Progenitor cell of endocrine pancreas (in vitro differentiated cells): ENCODE measurements at places on chromosomes 13 and 19. TPM values are rescaled to one million over a fixed set of nuclear protein-coding genes. Genes with fewer than 3 reads are reported as not detected.

DNA sequence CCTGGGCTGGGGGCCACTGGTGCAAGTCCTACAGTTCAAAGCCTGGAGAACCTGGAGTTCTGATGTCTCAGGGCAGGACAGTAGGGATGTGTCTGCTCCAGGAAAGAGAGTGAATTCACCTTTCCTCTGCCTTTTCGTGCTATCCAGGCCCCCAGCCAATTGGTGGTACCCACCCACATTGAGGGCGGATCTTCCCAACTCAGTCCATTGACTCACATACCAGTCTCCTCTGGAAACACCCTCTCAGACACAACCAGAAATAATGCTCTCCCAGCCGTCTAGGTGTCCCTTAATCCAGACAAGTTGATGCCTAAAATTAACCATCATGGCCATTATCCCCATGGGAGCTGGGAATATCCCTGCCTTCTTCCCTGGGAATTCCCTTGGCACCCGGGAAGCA lies 38.8 kb upstream of the CHST8 start:
- peaks cover 8% of the 10 kb centered on the region for H3K4me1 ChIP-seq
- no peak overlapping the region for H3K4me3 ChIP-seq
- H3K27ac ChIP-seq = no peak overlapping the region
- H3K36me3 ChIP-seq = no peaks in the 10 kb centered on the region
- DNase-seq = no peak

- H3K36me3 ChIP-seq = peaks cover 10% of the 10 kb centered on the region
- no peaks in the 10 kb centered on the region for H3K4me1 ChIP-seq
- no peak overlapping the region for H3K27ac ChIP-seq
- H3K27me3 ChIP-seq = no peaks in the 10 kb centered on the region
- DNase-seq = no peak
- no peak overlapping the region for H3K4me3 ChIP-seq
Observed at GRCh38 chr19:558770-559439, 13.5 kb upstream of the BSG start.

The SLAIN1 gene
- total RNA-seq = 46.3 and 51.4 TPM in 2 replicates

The SLC10A2 gene
- not detected in 2 replicates for total RNA-seq

The CACNG6 gene
- 7.6 and 8.4 TPM in 2 replicates for total RNA-seq

The RAB20 gene
- total RNA-seq = 3.8 and 4.0 TPM in 2 replicates

The PABPC3 gene
- total RNA-seq = 0.26 and 0.49 TPM in 2 replicates

The NRTN gene
- total RNA-seq = 1.9 and 2.1 TPM in 2 replicates

The ZNF571 gene
- total RNA-seq = 8.5 and 11.2 TPM in 2 replicates

DNA sequence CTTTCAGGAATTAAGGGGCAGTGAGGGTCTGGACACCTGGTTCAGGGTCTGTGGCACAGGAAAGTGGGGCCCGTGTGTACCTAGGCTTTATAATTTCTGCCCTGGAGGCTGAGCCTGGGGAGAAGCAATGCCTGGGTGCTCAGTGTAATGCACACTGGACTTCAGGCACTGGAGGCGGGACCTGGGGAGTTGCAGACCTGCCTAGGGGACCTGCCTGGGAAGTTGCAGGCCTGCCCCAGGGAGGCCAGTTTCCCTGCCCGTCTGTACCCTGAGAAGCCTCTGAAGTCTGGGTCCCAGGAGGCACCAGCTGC lies 2.5 kb upstream of the TMEM59L start:
- peaks cover 27% of the 10 kb centered on the region for H3K4me1 ChIP-seq
- H3K36me3 ChIP-seq = no peaks in the 10 kb centered on the region
- H3K27ac ChIP-seq = no peak overlapping the region
- H3K27me3 ChIP-seq = peaks cover 67% of the 10 kb centered on the region
- DNase-seq = no peak

The MAP3K10 gene
- total RNA-seq = 35.3 and 37.2 TPM in 2 replicates

GRCh38 chr13:94186470-94186869 lies 293.0 kb downstream of the DCT start:
- peaks cover 10% of the 10 kb centered on the region for H3K4me1 ChIP-seq
- no peaks in the 10 kb centered on the region for H3K27me3 ChIP-seq
- no peak overlapping the region for H3K27ac ChIP-seq
- no peak overlapping the region for H3K4me3 ChIP-seq

GRCh38 chr13:74299721-74300120 lies 165.5 kb upstream of the KLF12 start:
- no peak overlapping the region for H3K4me3 ChIP-seq
- H3K27ac ChIP-seq = no peak overlapping the region
- H3K27me3 ChIP-seq = peaks cover 31% of the 10 kb centered on the region

DNA sequence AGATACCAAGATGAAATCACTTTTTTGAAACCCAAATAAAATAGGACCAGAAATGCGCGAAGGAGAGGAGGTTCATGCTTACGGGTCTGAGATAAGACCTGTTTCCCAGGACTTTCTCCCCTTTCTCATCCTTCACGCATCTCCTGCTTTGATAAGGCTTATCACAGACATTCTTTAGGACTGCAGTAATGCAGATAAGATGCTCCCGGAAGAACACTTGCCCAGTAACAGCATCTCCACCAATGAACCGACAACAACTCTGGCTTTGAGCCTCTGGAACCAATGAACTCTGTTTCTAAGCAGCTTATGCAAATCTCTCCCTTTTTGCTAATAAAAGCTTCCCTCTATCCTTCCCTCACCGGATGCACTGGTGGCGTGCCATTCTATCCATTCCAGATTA lies 783.4 kb upstream of the ARGLU1 start:
- no peak overlapping the region for H3K4me3 ChIP-seq
- H3K27ac ChIP-seq = no peak overlapping the region
- no peak for DNase-seq
- H3K36me3 ChIP-seq = no peaks in the 10 kb centered on the region

- peaks cover 2% of the 10 kb centered on the region for H3K4me1 ChIP-seq
- peak overlapping the region; percentile 44 for H3K27ac ChIP-seq
- peak; percentile 78 for DNase-seq
- no peaks in the 10 kb centered on the region for H3K27me3 ChIP-seq
Observed at GRCh38 chr19:10580979-10581631, 6.0 kb downstream of the AP1M2 start.

The ZNF154 gene
- 39.0 and 43.3 TPM in 2 replicates for total RNA-seq

GRCh38 chr13:110361365-110361911 lies 54.4 kb downstream of the COL4A2 start:
- no peak for DNase-seq
- peaks cover 6% of the 10 kb centered on the region for H3K36me3 ChIP-seq
- H3K27ac ChIP-seq = no peak overlapping the region
- no peaks in the 10 kb centered on the region for H3K27me3 ChIP-seq
- no peaks in the 10 kb centered on the region for H3K4me1 ChIP-seq

The CASP14 gene
- not detected in 2 replicates for total RNA-seq

DNA sequence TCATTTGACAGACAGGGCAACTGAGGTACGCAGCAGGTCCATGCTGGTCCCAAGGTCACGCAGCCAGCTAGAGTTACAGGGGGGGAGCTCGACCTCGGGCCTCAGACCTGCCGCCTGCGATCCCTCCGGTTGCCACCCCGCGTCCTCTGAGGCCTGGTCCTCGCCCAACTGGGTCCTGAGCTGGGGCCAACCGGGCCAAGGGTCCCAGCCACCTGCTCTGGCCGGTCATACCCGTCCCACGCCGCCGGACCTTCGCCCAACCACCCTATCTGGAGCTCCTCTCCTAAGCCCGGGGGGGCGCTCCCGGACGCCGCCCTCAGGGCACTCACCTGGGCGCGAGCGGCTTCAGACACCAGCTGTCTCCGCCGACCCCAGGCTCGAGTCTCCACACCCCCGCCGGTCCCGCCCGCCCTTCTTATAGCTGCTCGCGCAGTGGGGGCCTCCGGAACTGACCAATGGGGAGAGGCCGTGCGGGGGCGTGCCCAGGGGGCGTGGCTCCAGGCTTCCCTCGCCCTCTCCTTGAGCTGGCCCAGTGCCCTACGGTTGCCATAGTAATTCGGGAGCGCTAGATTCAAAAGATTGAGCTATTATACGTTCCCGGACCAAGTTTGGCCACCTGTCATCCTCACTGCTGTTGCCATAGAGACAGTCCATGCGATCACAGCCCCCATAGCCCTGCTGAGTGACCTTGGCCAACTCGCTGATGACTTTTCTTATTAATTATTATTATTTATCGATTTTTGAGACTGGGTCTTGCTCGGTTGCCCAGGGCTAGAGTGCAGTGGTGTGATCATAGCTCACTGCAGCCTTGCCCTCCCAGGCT lies at the start of gene PLIN5:
Gene PLIN5 (minus strand): TSS at position 389 of the 823 bp plus-strand sequence. CDS start 1,150 bp downstream, outside the sequence.
- no peaks in the 10 kb centered on the region for H3K36me3 ChIP-seq
- DNase-seq = peak; percentile 74
- H3K27ac ChIP-seq = no peak within 1 kb of the TSS

GRCh38 chr13:108834193-108834592 lies 204.8 kb downstream of the MYO16 start:
- H3K4me1 ChIP-seq = no peaks in the 10 kb centered on the region
- H3K36me3 ChIP-seq = no peaks in the 10 kb centered on the region
- DNase-seq = no peak
- no peak overlapping the region for H3K4me3 ChIP-seq
- H3K27me3 ChIP-seq = no peaks in the 10 kb centered on the region
- H3K27ac ChIP-seq = no peak overlapping the region

The CABP5 gene
- not detected in 2 replicates for total RNA-seq

- no peak overlapping the region for H3K27ac ChIP-seq
- H3K4me3 ChIP-seq = no peak overlapping the region
- H3K36me3 ChIP-seq = no peaks in the 10 kb centered on the region
- peaks cover 31% of the 10 kb centered on the region for H3K27me3 ChIP-seq
- no peak for DNase-seq
Observed at GRCh38 chr13:113158946-113159345, 498 bp downstream of the PROZ start.

The ZGLP1 gene
- total RNA-seq = 20.0 and 26.8 TPM in 2 replicates

DNA sequence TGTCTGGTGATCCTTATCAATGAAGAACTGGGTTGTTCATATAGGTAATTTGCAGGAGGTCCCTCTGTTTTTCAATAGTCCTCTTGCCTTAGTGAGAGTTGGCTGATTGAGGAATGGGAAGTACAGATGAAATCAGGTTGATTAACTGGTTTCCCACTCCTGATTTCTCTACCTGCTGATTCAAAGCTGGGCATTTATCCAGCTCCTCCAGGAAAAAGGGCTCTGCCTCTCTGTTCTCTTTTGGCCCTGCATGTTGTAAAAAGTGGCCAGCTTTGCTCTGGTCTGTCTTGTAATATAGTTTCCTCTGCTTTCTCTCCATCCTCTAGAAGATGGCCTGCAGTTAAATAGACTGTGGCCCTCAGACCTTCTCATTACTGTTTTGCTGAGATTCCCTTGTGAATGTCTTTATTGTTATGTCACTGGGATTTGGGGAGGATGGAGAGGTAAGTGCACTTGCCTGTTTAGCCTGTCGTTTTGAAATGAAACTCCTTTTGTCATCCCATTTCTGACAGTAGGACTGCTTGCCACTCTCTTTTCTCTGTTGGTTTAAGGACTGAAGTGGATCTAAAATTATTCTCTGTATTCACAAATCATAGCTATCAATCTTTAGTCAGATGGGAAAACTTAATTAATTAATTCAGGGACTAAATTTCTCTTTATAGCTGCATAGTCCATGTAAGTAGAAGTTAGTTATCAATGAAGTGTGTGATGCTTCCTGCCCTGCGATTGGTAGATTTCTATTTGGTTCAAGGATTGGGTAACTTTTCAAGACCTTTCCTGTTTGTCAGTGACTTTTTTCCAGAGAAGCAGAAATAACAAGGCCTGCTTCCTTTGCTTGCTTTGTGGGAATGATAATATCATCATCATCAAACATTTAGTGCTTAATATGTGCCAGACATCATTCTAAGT lies 28.5 kb downstream of the GARRE1 start:
- peaks cover 5% of the 10 kb centered on the region for H3K4me1 ChIP-seq
- no peak overlapping the region for H3K4me3 ChIP-seq
- H3K27ac ChIP-seq = peak overlapping the region; percentile 56
- H3K36me3 ChIP-seq = peaks cover 9% of the 10 kb centered on the region
- no peak for DNase-seq

GRCh38 chr13:44309794-44310757 lies 63.5 kb upstream of the SERP2 start:
- no peak overlapping the region for H3K27ac ChIP-seq
- no peak for DNase-seq
- no peaks in the 10 kb centered on the region for H3K36me3 ChIP-seq
- peaks cover 23% of the 10 kb centered on the region for H3K4me1 ChIP-seq

The PVR gene
- total RNA-seq = 61.2 and 64.3 TPM in 2 replicates

DNA sequence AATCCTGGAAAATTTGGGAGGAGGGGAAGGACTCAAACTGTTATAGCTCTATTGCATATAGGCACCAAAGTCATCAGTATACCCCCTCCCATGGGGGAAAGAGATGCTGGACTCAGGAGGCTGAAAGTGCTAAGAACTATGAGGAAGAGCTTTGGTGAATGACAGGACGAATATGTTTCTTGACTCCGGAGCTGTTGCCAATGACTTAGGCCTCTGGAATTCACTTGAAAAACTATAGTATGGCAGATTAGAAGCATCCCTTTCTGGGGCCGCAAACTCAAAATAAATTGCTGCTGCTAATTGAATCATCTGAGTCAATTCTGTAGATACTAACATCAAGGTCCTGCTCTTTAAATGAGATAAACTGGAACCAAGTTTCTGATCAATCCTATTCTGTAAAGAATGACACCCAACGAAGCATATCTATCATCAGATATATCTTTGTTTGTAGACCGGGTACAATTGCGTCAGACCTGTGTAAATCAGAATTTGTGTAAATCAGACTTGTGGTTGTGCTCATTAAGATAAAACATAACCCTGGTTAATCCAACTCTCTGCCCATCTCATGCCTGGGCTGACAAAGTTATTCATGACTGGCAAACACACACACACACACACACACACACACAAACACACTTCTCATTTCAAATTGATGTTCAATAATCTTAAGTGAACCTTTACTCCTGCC lies 1793.8 kb upstream of the PCDH20 start:
- H3K36me3 ChIP-seq = no peaks in the 10 kb centered on the region
- no peak overlapping the region for H3K4me3 ChIP-seq
- no peak for DNase-seq
- H3K27me3 ChIP-seq = no peaks in the 10 kb centered on the region
- no peak overlapping the region for H3K27ac ChIP-seq
- H3K4me1 ChIP-seq = no peaks in the 10 kb centered on the region

The ZNF480 gene
- total RNA-seq = 25.7 and 27.2 TPM in 2 replicates

- H3K36me3 ChIP-seq = peaks cover 20% of the 10 kb centered on the region
- no peaks in the 10 kb centered on the region for H3K27me3 ChIP-seq
- H3K4me1 ChIP-seq = no peaks in the 10 kb centered on the region
- peak overlapping the region; percentile 83 for H3K27ac ChIP-seq
- no peak for DNase-seq
Observed at GRCh38 chr19:7618348-7618747, 11.0 kb downstream of the XAB2 start.

The TSC22D1 gene
- total RNA-seq = 146 and 153 TPM in 2 replicates

DNA sequence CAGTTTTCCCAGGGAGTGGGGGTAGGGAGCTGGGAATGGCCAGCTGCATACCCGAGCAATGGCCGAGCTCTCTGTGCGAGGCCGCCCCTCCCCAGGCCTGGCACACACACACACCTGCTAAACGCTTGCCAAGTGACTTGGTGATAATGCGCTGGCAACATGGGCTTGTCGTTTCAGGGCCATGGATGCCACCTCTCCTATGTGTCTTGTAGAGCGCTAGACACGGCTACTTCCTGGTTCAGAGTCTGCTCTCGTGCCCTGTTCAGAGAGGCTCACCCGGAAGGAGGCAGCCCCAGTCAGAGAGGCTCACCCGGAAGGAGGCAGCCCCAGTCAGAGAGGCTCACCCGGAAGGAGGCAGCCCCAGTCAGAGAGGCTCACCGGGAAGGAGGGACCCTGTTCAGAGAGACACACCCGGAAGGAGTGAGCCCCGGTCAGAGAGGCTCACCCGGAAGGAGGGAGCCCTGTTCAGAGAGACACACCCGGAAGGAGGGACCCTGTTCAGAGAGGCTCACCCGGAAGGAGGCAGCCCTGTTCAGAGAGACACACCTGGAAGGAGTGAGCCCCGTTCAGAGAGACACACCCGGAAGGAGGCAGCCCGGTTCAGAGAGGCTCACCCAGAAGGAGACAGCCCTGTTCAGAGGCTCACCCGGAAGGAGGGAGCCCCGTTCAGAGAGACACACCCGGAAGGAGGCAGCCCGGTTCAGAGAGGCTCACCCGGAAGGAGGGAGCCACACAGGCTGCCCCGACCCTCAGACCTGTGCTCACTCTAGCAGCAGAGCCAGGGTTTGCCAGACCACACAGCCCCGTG lies 4.2 kb downstream of the ADPRHL1 start:
- H3K4me1 ChIP-seq = peaks cover 1% of the 10 kb centered on the region
- no peak for DNase-seq
- H3K27ac ChIP-seq = no peak overlapping the region
- peaks cover under 1% of the 10 kb centered on the region for H3K27me3 ChIP-seq
